ENCODE measurements at places on chromosomes 2 and 18.
A peak's percentile ranks its signal among the peaks of the same experiment; 100 is the strongest.

- DNase-seq: no peak
Observed at GRCh38 chr18:62366992-62367391, 41.9 kb downstream of the TNFRSF11A start.

- peak; percentile 3 for DNase-seq
Observed at GRCh38 chr2:142545036-142545435, 332.4 kb upstream of the KYNU start.

DNA sequence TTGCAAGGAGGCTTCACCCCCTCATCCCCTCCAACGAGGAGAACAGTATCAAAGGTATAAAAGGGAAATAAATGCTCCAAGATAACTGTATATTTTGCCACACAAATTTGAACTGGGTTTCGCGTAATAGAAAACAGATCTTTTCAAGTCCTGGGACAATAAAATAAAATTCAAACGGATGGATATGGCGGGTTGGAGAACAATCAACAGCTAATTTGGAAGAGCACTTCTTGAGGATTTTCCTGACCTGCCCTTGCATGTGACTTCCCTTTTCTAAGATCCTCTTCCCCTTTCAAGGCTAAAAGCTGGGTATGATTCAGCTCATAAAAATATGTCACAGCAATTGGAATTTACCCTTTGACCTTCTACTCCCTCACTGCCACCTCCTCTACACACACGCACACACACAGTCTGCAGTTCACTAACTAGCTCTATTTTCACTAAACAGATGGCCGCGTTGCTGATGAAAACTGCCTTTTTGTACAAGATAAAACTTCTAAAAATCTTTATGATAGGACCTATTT lies 386.9 kb downstream of the FIGN start:
- DNase-seq: peak; percentile 62

DNA sequence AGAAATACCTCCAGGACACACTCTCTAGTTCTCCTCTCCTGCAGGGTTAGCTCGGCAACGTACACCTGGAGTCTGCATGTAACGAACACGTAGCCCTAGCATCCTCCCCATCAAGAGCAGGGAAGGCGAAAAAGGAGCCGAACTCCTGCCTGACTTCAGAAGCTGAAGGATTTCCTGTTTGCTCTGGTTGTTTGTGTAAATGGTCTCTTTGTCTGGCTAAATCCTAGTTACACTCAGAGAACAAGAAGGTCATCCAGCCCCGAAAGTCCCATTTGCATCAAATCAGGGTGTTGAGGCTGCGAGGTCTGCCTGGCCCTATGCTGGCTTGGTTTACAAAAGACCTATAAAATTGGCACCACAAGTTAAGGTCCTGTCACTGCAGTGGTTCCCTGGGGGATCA lies 66.4 kb upstream of the POMC start:
- DNase-seq: no peak

DNA sequence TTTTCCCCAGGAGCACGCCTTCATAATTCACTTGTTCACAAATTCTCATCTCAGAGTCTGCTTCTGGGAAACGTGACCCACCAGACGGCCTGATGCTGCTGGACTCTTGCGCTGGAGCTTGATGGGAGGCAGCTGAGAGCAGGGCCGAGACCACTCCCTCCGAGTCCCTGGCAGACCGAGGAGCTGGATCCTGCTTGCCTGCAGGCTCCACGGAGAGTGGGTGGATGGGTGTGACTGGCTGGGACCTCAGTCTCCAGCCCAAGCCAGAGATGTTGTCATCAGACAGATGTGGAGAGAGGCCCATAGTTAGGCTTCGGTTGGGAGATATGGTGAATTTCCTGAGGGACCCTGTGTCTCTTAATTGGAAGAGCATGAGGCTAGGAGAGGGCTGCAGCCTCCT lies 76.4 kb downstream of the TSN start:
- no peak for DNase-seq

GRCh38 chr18:10546557-10547300 lies 20.9 kb downstream of the NAPG start:
- no peak for DNase-seq

DNA sequence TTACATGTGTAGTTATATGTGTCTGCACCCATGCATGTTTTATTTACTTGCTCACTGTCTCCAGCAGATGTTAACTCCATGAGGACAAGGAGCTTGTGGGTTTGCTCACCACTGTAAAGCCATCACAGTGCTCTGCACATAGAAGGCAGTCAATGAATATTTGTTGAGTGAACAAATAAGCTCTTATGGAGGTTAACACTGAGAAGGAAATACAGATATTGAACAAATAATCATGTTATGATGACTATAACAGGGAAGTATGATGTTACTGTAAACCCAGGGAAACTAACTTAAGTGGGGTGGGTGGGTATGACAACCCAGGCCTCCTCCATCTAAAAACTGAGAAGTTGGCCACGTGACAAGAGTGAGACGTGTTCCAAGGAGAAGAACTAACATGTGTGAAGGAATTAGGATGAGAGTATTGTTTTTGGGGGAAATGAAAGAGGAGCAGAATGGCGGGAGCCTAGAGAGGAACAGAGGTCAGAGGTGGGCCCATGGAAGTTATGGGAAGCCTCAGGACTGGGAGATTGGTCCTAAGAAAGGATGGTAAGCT lies 6.0 kb upstream of the FAM117B start:
- no peak for DNase-seq

DNA sequence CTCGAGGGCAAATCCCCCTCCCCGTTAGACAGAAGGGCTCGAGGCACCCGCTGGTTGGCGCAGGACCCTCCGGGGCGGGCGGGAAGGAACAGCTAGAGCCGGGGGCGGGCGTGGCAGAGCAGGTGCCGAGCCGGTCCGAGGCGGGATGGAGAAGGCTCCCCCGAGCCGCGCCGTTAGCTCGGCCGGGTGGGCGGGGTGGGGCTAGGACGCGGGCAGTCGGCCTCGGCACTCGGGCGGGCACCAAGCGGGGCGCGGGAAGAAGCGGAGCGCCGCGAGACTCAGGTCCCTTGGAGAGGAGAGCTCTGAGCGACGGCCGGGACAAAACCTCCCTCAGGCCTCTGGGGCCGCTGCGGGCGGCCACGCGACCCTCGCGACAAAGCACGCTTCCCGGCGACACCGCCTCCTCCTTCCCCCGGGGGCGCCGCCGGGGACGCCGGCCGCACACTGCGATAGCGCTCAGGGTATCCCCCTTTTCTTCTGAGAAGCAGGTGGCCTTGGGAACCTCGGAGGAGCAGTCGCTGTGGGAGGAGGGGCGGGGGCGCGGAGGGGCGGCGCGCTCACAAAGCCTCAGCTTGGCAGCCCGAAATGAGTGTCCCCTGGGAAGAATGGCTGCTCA lies 721 bp downstream of the FHOD3 start:
- DNase-seq: no peak

- DNase-seq: no peak
Observed at GRCh38 chr2:239302808-239303557, 97.8 kb downstream of the HDAC4 start.

DNA sequence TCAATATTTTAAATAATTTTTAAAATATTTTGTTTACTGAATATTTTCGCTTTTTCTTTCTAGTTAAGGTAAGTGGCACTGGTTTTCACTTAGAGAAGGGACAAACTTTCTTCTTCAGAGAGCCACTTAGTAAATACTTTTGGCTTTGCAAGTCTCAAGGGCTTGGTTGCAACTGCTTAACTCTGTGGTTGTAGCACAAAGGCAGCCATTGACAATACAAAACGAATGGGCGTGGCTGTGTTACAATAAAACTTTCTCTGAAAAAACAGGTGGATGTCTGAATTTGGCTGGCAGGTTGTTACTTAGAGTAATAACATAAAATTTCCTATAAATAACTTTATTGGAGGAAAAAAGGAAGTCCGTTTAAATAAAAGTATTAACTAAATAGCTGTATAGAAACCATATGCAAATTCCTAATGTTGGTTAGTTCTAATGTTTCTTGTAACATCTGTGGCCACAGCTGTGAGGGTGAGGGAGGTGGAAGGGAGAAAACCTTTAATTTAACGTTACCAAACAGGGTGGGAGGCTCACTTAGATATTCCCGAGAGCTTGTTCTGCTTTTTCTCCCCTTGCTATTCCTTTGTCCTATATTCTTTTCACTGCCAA lies 62.4 kb upstream of the TNP1 start:
- no peak for DNase-seq

DNA sequence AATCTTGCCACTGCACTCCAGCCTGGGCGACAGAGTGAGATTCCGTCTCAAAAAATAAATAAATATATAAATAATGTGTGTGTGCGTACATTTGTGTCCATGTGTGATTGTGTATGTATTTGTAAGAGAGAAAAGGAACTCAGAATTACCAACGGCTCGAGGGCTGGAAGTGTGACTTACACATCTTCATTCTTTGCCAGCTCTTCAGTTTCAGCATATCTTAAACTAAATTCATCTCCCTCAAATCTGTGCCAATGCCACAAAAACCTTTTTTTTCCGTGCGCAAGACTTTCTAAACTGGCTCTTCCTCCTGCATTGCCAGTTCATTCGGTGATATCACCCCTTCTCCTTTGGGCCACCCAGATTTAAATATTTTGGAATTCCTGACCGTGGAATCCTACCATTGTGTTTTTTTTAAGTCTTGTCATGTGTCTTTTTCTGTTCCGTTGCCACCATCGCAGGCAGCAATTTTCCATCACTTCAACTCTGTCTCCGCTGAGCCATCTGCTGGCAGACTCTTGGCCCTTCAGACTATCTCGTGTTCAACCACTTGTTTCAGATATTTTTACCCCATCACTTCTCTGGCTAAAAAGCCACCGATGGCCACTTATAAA lies 77.0 kb upstream of the ZNF532 start:
- peak; percentile 15 for DNase-seq

- DNase-seq: no peak
Observed at GRCh38 chr2:204495381-204495780, 49.9 kb upstream of the PARD3B start.

DNA sequence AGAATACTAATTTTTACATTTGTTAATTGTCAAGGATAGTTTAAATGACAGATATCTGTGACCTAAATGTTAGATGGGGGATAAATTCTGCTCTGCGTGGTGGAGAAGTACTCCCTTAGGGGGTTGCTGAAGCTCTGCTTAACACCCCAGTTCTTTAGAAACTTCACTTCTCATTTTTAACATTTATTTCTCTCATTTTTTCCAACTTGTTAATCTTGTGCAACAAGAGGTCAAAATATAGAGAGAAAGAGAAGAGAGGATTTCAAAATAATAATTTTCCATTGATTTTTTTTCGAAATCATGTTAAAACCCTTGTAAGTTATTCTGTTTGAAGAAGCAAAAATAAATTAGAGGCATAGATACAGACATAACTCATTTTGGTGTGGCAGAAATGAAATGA lies 61.3 kb upstream of the SLC8A1 start:
- DNase-seq: no peak

- DNase-seq: peak; percentile 81
Observed at GRCh38 chr2:33291278-33292013, 185.0 kb upstream of the RASGRP3 start.

DNA sequence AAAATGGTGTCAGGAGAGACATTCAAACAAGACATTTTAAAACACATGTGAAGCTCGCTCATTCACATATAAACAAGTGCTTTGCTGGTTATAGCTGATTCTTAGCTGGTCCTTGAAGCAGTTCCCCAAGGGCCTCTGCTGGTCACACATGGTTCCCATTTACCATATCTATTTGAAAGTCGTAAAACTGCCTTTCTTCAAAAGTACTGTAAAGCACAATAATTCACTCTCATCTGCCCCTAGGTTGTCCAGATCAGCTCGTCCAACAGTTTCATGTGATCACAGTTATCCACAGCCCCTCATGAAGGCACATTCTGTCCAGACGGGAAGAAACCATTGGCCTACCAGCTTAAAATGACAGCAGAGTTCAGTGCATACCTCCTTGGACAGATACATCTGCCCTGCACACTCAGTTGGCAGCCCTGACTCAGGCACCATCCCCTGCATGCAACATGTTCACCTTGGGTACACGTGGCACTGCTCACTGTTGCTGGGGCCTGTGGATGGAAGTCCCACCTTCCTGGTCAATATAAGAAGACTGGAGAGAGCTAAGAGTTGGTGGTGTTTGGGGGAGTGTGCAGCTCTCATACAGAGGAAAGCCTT lies 108.0 kb upstream of the HAAO start:
- DNase-seq: no peak

All from fibroblast of gingiva (primary cell).